ENCODE measurements at places on chromosomes 6 and 20. TPM values are rescaled to one million over a fixed set of nuclear protein-coding genes. Genes with fewer than 3 reads are reported as not detected.

TNF gene
- total RNA-seq = not detected

WRNIP1 gene
- 34.0 TPM for total RNA-seq

OR14J1 gene
- total RNA-seq = not detected

- H3K4me3 ChIP-seq = no peak overlapping the region
- H3K36me3 ChIP-seq = no peaks in the 10 kb centered on the region
- DNase-seq = no peak
- H3K27me3 ChIP-seq = no peaks in the 10 kb centered on the region
- no peaks in the 10 kb centered on the region for H3K4me1 ChIP-seq
- H3K27ac ChIP-seq = no peak overlapping the region
Measured at GRCh38 chr6:130377915-130378314, 12.1 kb downstream of the TMEM200A start.

CCM2L gene
- not detected for total RNA-seq

- H3K27me3 ChIP-seq = peaks cover 66% of the 10 kb centered on the region
- DNase-seq = no peak
- H3K36me3 ChIP-seq = no peaks in the 10 kb centered on the region
- no peak overlapping the region for H3K4me3 ChIP-seq
- H3K27ac ChIP-seq = no peak overlapping the region
- H3K4me1 ChIP-seq = no peaks in the 10 kb centered on the region
Measured at GRCh38 chr20:43925801-43926200, 11.1 kb downstream of the TOX2 start.
